Mesenteric fat pad (tissue), 1 donor: ENCODE measurements at places on chromosomes 1 and 21. TPM values are rescaled to one million over a fixed set of nuclear protein-coding genes. Genes with fewer than 3 reads are reported as not detected.

DNA sequence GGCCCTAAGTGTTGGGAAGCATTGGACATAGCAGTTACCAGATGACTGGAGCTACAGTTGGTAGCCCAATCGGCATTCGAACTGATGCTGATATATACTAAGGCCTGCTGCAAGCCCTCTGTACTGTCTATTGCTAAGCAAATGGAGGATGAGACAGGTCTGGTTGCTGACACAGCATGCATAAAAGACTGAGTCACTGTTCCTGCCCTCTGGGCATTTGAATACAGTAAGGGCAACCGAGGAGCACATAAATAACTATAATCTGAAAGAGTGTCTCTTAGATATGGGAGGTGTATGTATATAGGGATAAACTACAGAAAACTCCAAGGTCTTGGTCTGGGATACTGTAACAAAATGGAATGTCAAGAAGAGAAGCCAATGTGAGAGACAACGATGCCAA lies 16.8 kb upstream of the MARK1 start:
- DNase-seq = no peak

Gene WASF2
- total RNA-seq = 156 TPM

DNA sequence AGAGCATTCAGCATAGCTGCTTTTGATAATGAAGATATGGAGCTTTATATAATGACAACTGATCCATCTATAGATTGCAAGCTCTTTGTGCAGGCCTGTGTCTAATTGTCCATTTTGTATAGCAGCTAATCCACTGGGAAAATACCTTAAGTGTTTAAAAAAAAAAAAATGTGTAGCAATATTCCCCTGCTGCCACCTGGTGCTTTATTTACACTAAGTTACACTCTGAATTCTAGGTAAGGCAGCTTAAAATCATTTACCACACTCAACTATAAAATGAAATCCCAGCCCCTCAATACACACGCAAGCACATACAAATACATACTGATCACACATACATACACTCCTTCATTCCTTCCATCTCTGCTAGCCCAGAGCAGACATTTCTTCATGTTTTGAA lies 49.1 kb upstream of the BCL9 start:
- DNase-seq = no peak

GRCh38 chr1:205929496-205930194 lies 13.6 kb downstream of the SLC26A9 start:
- DNase-seq = no peak

DNA sequence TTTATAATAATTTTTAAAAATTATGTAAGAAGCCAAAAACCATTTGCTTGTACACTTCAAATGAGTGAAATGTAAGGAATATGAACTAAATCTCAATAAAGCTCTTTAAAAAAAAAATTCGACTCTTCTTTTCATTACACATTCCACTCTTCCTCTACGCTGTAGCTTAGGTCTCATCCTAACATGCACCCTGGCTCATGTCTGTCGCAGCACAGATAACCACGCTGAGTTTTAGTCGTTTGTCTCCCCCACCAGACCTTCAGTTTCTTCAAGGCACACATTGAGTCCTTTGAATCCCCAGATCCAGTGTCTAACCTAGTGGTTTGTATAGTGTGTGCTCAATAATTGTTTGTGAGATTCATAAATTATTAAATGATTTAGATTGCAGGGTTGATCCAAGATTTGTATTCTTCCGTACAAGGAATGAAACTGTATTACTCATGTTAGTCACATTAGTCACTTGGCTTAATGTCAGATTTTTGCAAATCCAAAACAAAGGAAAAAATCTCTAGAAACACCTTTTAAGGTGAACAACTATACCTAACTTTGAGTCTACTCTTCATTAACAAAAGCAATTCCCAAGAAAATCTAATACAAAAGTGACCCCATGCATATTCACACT lies 57.3 kb downstream of the SLC25A24 start:
- no peak for DNase-seq

- DNase-seq = no peak
Measured at GRCh38 chr1:247441606-247442005, 16.3 kb downstream of the OR2B11 start.

- no peak for DNase-seq
Measured at GRCh38 chr1:26009796-26010447, 11.7 kb upstream of the EXTL1 start.

Gene FCRL3
- total RNA-seq = 0.19 TPM

- no peak for DNase-seq
Measured at GRCh38 chr1:214897581-214897980, 185.0 kb upstream of the KCNK2 start.

Gene CA14
- not detected for total RNA-seq

GRCh38 chr1:79109445-79109844 lies 102.9 kb upstream of the ADGRL4 start:
- no peak for DNase-seq

GRCh38 chr1:207654320-207654719 lies 9.4 kb downstream of the CR1L start:
- no peak for DNase-seq

Gene CD160
- total RNA-seq = not detected

DNA sequence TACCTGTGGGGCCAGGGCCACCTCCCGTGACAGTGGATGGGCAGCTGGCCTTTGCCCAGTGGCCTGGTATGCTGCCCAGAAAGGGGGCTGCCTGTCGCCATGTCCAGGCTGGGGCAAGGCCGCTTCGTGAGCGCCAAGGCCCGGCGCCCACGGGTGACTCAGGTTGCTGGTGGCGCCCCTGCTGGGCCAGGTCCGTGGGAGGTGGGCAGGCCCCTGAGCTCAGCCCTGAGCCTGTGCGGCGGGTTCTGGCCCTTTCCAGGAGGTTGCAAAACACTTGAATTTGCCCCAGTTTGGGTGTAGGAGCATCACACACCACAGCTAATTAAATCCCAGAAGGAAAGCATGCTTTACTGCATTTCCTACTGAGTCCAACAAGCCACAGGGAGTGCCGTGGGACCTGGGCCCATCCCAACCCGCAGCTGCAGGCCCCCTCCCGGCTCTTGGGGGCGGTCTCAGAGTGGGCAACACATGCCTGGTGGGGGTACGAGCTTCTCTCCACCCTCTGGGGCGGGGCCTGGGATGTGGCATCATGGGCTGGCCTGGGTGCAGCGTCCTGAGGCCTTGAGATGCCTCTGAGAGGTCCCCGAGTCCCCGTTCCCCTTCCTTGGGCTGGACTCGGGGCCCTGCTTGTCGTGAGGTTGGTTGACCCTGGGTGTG lies 159.8 kb downstream of the PEX14 start:
- DNase-seq = no peak

DNA sequence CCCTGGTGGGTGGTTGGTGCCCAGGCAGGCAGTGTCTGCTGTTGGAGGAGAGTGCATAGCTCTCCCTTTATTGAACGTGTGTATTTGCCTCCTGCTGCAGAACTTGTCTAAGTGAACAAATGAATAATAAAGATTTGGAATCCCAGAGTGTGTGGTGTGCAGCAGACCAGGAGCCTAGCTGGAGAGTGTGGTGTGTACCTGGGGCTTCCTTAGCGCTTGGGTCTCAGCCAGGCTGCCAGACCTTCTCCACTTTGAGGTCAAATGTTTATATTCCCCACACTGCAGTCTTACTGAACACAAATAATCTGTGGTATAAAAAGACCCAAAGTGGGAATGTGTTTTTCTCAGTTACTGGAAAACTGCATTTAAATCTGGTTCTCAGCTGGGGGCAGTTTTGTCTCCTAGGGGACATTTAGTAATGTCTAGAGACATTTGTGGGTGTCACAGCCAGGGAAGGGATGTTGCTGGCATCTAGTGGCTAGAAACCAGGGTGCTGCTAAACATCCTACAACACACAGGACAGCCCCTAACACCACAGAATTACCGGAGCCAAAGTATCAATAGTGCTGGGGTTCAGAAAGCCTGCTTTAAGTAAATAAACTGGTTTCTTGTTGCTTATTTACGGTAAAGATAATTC lies 23.6 kb downstream of the SLC37A1 start:
- no peak for DNase-seq

Gene SLC26A9
- not detected for total RNA-seq

Gene KCND3
- 18.4 TPM for total RNA-seq

GRCh38 chr1:148308832-148309458 lies 156.9 kb upstream of the NBPF11 start:
- DNase-seq = no peak

- no peak for DNase-seq
Measured at GRCh38 chr1:40477678-40478053, 576 bp downstream of the ZFP69 start.

DNA sequence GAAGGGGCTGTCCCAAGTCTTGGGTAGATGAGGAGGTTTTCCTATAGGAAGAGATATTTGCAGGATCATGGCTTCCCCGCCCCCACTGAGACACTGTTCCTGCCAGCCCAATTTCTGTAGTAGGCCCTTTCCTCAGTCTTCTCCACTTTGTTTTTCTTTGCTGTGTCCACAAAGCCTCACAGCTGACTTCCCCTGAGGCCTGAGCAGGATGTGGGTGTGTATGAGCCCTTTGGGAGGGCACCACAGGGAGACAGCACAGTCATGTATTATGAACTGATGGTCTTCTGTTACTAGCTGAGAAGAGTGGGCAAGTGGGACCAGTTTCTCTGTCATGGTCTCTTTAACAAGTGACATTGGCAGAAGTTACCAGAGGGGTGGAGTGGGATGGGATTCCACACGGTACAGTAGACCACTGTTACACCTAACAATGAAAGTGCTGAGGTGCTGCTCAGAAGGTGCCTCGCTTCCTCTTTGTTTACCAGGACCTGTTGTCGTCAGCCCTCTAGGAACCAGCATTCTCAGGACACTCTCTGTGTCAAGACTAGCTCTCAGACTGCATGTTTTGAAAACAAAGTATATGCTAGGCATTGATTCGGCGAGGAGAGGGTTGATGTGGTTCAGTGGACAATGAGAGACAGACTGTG lies 253.8 kb upstream of the HOOK1 start:
- DNase-seq = no peak

Gene KIAA1614
- total RNA-seq = 3.1 TPM

Gene TRIM46
- 0.22 TPM for total RNA-seq

GRCh38 chr1:234865171-234866006 lies 255.4 kb upstream of the IRF2BP2 start:
- no peak for DNase-seq

DNA sequence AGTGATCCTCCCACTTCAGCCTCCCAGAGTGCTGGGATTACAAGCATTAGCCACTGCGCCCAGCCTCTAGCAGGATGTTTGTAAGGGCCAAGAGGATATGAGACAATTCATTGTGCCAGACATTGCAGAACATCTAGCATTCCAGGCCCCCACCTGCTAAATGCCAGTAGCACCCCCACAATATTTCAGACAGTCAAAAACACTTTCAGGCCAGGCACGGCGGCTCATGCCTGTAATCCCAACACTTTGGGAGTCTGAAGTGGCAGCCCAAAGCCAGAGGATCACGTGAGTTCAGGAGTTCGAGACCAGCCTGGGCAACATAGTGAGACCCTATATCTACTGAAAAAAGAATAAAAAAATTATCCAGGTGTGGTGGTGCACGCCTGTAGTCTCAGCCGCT lies 12.9 kb downstream of the PPIE start:
- no peak for DNase-seq

Gene QSOX1
- 104 TPM for total RNA-seq

Gene MTARC2
- total RNA-seq = 45.2 TPM

- no peak for DNase-seq
Measured at GRCh38 chr21:41255190-41255589, 61.4 kb upstream of the FAM3B start.

GRCh38 chr1:185440877-185441276 lies 123.8 kb upstream of the IVNS1ABP start:
- DNase-seq = no peak

DNA sequence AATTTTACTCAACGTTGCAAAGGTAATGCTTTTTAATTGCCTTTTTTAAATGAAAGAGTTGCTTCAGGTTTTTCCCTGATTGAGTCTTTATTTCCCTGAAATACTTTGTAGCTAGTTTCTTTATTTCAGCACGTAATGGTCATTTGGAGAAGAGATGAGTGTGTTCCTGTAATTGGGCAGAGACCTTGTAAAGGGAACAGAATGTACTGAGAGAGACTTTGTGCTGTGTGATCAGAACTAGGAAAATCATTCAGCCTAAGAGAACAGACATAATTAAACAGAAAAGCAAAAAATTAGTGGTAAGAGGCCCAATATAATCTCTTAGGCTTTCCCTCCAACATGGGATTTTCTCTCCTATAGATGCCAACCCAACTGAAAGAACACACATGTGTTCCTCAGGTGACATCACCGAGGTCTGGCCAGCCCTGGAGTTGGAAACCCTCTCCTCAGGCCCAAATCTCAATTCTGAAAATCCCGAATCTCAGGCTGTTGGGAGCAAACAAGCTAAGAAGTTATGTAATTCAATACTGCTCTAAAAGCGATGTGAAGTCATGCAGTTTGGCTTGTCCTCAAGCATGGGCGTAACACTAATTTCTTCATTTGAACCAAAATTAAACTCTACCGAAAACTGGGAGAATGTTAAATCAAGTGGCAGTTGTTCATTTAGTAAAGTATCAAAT lies 102.0 kb downstream of the TGFB2 start:
- no peak for DNase-seq
